ENCODE measurements at places on chromosomes 13 and 19. TPM values are rescaled to one million over a fixed set of nuclear protein-coding genes. Genes with fewer than 3 reads are reported as not detected.

Gene TPM4
- 800 TPM for polyA plus RNA-seq

Gene ATP8B3
- 0.38 TPM for polyA plus RNA-seq

GRCh38 chr13:102317593-102317992, 84.3 kb downstream of the FGF14 start:
- peak; percentile 91 for DNase-seq
- H3K4me3 ChIP-seq: no peak overlapping the region
- no peaks in the 10 kb centered on the region for H3K27me3 ChIP-seq
- no peaks in the 10 kb centered on the region for H3K4me1 ChIP-seq
- no peaks in the 10 kb centered on the region for H3K36me3 ChIP-seq

DNA sequence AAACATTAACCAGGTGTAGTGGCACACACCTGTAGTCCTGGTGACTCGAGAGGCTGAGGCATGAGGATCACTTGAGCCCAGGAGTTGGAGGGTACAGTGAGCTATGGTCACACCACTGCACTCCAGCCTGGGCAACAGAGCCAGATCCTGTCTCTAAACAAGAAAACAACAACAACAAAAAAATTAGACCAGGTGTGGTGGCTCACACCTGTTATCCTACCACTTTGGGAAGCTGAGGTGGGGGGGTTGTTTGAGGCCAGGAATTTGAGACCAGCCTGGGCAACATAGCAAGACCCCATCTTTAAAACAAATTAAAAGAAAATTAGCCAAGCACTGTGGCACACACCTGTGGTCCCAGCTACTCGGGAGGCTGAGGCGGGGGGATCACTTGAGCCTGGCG, 20.8 kb upstream of the PTPRS start:
- no peaks in the 10 kb centered on the region for H3K4me1 ChIP-seq
- H3K4me3 ChIP-seq: no peak overlapping the region
- H3K27ac ChIP-seq: no peak overlapping the region
- DNase-seq: no peak

Gene RNASEH2A
- polyA plus RNA-seq: 3.3 TPM

DNA sequence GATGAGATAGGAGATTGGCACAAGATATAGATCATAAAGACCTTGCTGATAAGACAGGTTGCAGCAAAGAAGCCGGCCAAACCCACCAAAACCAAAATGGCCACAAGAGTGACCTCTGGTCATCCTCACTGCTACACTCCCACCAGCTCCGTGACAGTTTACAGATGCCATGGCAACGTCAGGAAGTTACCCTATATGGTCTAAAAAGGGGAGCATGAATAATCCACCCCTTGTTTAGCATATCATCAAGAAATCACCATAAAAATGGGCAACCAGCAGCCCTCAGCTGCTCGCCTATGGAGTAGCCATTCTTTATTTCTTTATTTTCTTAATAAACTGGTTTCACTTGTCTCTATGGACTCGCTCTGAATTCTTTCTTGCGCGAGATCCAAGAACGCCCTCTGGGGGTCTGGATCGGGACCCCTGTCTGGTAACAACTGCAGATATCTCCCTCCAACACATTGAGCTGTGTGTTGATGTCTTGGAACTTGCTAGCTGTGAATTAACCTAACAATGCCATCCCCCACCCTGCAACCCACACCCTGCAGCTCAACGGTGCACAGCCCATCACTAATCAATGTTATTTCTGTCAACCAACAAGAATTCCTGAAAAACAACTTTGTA, 27.1 kb upstream of the GRTP1 start:
- H3K4me1 ChIP-seq: no peaks in the 10 kb centered on the region
- no peak overlapping the region for H3K4me3 ChIP-seq

DNA sequence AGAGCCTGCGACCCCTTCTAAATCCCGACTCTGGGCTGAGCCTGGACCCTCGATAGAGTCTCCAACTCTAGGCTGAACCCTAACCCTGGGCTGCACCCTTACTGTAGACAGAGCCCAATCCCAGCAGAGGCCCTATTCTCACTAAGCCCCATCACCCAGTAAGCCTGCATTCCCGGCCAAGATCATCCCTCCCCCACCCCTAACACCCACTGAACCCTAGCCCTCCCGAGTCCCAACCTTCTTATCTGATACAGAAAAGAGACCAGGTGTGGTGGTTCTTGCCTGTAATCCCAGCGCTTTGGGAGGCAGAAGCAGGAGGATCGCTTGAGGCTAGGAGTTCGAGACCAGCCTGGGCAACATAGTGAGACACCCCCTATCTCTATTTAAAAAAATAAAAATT, 2.6 kb upstream of the TNFAIP8L1 start:
- no peak overlapping the region for H3K27ac ChIP-seq
- no peaks in the 10 kb centered on the region for H3K36me3 ChIP-seq
- H3K4me3 ChIP-seq: no peak overlapping the region
- DNase-seq: no peak

GRCh38 chr19:43380771-43381386, 27.4 kb downstream of the CD177 start:
- no peak overlapping the region for H3K4me3 ChIP-seq
- no peaks in the 10 kb centered on the region for H3K36me3 ChIP-seq
- DNase-seq: no peak
- no peak overlapping the region for H3K27ac ChIP-seq

Gene CGB2
- polyA plus RNA-seq: 1.1 TPM

All from aorta (tissue), 5 donors.